ENCODE measurements at places on chromosomes 2 and 18.

DNA sequence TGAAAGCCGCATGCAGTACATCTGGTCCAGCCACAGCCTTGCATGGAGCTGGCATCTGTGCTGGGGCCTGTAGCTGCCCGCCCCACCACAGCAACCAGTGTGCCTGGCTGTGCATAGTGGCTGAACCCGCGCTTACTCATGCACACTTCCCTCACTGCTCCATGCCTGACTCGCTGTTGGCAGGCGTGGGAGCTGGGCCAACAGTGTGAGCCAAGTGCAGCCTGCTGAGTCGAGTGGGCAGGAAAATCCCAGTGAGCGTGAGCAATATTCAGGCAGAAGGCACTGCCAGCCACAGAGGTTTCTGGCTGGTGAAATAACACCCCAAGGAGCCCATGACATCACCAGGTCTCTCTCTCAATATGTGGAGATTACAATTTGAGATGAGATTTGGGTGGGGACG is 1674.1 kb upstream of the TMEFF2 start:
- DNase-seq, result no peak

DNA sequence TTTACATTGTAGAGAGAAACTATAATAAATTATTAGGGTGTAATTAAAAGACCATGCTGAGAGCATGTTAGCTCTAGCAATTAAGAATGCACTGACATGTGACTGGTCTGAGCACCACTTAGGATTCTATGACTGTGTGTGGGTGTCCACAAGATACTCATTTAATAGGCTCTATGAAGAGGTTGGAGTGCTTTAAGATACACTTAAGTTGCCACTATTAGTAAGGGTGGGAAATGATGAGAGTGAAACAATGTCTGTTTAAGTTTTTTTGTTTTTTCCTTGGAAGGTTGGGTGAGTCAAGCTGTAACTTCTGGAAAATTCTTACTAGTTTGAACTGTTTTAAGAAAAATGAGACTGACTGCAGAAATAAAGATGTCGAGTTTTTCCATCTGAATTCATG is 1.8 kb upstream of the FAP start:
- DNase-seq, result no peak

GRCh38 chr2:157184161-157184895 is 73.2 kb upstream of the GALNT5 start:
- no peak for DNase-seq

DNA sequence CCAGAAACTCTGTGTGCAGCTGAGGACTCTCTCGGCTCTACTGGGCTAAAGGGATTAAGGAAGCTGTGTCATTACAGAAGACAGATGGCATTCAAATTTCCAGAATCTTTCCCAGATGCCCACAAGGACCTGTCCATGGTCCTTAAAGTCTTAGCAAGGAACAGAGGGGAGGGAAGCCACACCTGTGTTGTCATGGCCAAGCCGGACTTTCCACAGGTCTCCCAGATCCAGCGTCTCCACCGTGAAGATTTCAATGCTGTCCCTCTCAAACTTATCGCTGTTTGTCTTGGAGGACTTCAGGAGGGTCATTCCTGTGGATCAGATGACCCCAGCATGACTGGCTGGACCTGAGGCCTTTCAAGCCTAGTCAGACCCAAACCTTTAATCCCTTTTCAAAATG is 114.5 kb downstream of the LOXHD1 start:
- DNase-seq, result peak; percentile 1

DNA sequence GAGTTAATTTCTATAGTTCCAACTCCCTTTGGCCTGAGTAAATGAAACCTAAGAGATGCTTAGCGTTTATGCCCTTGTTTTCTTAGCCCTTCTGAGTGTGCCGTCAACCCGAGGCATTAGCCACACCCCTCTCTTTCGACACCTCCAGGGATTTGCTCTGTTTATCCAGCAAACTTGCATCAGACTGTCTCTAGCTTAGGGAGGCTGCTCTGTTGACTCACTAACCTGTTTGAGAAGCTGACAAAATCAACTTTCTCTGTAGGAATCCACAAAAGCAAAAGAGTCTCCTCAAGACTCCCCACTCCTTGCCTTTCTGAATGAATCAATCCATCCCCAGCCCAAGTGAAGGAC is 317.6 kb downstream of the TNS1 start:
- DNase-seq, result peak; percentile 84

GRCh38 chr2:30239308-30239985 is 8.1 kb downstream of the LBH start:
- DNase-seq, result peak; percentile 91

DNA sequence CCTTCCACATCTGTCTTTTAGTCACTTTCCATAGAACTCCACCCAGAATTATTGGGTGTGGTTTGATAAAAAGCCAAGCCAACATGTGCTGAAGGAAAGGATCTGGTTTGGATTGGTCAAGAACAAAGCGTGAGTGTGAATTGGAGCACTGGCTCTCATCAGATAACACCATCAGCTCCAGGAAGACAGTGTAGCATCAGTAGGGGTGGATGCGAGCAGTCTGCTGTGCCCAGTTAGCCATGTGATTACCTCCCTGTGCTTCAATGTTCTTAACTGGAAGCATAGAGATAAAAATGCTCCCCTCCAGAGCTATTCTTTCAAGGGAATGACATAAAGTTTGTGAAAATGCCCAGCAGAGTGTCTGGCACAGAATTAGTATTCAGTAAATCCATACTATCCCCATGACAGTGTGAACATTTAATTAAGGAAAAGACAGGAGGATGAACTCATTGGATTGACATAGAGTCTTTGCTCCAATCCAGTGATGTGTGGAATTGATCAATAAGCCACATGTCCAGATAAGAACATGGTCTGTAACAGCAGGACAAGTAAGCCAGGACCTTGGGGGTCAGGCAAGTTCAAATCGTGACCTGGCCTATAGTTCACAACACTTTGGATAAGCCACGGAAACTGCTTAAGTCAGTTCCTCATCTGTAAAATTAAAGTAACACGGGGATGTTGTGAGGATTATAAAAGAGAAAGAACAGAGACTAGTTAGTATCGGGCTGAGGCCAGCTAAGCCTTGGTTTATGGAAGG is 68.0 kb downstream of the FAM124B start:
- DNase-seq, result no peak

DNA sequence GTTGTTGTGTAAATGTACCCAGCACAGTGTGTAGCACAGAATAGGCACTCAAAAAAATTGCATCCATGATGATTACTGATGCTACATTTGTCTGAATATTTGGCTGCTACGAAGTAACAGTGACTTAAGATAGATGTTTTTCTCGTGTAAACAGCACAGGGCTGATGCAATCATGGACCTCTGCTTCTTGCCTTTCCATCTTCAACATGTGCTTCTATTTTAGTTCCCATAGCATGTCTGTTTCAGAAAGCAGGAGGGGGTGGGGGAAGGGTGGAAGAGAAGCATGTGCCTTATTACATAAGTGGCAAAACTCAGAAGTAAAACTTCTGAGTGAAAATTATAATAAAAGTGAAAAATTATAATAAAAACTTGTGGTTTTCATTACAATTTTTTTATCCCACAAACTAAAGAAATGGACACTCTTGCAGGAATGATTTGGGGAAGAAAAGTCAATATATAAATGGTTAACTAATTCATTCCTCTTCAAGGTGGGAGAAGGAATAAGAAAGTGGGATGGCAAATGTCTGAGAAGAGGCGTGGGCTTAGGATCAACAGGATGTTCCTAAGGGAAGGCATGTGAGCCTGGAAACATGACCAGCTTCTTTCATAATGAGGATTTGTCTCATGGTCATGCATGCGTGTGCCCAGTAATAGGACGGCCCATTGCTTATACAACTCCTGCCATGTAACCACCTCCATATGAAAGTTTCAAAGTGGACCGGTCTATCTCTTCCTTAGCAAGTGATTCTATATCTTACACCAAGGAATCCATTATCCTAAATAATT is 27.2 kb downstream of the CCBE1 start:
- no peak for DNase-seq

GRCh38 chr2:173983391-173983871 is 18.3 kb upstream of the SP3 start:
- peak; percentile 62 for DNase-seq

- DNase-seq, result no peak
Observed at GRCh38 chr2:53886406-53887280, 26.9 kb upstream of the GPR75 start.

- DNase-seq, result no peak
Observed at GRCh38 chr18:75527848-75528685, 100.6 kb upstream of the SMIM21 start.

GRCh38 chr2:70173520-70173919 is 17.3 kb downstream of the C2orf42 start:
- DNase-seq, result peak; percentile 9

DNA sequence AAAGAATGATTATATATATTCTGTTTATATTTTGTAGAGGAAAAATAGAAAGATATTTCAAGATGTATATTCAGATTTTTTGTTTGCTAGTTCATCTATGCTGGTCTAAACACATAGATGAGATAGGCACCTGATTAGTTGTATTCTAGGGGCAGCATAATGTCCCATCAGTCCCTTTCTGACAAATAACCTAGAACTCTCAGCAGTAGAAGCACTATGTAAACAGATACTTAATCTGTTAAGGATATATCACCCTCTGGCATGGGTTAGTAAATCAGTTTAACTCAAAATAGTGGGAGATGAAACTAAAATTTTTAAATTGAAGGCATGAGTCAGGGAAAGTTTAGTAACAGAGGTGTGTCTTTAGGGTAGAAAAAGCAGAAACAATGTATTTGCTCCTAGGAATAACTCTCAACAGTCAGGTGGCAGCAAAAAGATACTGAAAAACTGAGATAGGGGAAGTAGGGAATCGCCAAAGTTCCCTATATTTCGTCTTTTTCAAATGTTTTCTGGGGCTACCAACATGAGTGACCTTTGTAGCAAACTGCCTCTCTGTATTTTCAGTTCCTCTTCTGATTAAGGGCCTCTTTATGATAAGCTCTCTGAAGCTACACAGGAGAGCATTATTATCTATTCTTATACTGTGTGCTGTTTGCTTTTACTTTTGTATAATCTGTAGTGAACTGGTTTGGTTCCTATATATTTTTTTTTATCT is 5.7 kb downstream of the PPP1R1C start:
- DNase-seq, result no peak

DNA sequence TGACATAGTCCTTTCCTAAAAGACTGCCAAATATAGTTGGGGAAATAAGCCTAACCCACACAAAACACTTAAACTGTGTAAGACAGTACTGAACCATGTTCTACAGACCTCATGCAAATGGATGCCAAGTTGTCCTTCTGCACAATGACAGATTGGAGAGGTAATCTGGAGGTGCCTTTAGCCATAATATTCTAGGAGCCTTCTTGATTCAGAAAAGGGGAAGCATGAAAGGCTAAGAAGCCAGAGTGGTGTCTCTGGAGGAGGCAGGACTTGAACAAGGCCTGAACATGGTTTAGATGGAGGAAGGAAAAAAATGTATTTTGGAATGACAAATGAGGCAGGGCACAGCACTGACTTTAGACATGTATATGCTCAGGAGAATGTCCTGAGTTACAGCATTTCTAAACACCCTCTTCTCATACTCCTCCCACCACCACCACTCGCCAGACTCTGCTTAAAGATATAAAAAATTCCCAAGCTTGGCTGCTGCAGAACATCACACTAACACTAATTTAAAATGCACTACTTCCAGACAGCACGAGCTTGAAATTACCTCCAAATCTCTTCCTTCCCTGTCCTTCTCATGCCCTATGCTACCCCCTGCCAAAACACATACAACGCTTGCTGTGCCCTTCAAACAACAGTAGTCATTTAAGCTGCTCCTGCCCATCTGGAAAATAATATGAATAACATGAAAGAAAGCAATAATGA is 110.4 kb downstream of the ANKRD44 start:
- DNase-seq, result no peak

DNA sequence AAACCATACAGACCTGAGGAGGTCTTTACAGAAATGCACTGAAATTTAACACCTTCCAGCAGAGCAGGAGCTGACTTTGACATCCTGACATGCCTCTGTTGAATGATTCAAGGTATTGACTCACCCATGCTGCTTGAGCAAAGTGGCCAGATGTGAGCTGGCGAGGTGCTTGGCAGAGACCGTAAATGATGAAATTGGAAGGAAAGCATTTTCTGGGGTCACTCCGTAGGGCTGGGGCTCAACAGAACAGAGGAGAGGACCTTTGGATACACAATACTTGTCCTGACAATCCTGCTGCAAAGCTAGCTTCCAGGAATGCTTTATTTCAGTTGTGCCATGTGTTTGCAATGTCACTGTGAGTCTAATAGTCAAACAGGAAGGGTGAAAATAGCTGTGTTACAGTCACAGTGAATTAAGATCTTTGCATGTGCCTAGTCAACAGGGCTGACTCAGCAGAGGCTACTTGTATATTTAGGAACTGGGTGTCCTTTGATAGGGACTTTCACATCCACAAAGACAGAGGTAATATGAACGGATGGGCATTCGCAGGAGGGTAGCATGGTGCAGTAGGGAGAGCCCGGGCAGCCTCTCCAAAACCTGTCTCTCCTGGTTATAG is 31.6 kb upstream of the NCK2 start:
- DNase-seq, result peak; percentile 45

GRCh38 chr2:88874063-88874657 is 182.7 kb downstream of the RPIA start:
- peak; percentile 79 for DNase-seq

GRCh38 chr2:37912056-37912455 is 13.0 kb upstream of the RMDN2 start:
- DNase-seq, result peak; percentile 39

DNA sequence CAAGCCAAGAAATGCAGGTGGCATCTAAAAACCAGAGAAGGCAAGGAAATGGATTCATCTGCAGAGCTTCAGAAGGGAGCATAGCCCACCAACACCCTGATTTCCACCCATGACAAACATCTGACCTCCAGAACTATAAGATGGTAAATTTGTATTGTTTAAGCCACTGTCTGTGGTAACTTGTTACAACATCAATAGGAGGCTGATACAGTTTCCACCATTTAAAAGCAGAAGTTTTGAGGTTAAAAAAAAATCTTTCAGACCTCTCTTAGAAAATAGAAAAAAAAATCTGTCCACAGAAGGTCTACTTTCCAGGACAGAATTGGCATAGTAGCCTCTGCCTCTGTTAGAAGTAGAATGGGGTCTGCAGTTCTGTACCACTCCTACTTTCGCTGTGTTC is 37.2 kb downstream of the SLC40A1 start:
- DNase-seq, result no peak

- no peak for DNase-seq
Observed at GRCh38 chr2:136069773-136070172, 48.2 kb downstream of the CXCR4 start.

- DNase-seq, result no peak
Observed at GRCh38 chr2:235968155-235968554, 200.0 kb downstream of the GBX2 start.

DNA sequence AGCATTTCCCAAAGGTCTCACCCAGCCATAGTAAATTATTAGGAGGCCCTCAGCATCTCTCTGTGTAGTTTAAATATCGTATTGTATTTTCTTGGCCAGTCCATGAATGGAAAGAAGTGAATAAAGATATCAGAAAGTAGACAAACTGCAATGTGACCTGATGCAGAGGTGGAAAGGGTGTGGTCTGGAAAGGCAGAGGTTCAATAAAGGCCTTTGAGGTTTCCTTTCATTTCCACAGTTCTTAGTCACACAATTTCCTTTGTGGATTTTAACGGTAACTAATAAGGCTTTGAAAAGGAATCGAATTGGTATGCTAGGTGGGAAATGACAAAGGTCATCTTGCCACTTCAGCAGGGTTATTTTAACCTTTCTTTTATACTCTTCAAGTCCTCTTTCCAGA is 20.1 kb upstream of the WIPF1 start:
- DNase-seq, result no peak
